ENCODE measurements at places on chromosomes 3 and 15.

- DNase-seq, result no peak
Measured at GRCh38 chr3:141863491-141863890, 13.0 kb upstream of the ATP1B3 start.

DNA sequence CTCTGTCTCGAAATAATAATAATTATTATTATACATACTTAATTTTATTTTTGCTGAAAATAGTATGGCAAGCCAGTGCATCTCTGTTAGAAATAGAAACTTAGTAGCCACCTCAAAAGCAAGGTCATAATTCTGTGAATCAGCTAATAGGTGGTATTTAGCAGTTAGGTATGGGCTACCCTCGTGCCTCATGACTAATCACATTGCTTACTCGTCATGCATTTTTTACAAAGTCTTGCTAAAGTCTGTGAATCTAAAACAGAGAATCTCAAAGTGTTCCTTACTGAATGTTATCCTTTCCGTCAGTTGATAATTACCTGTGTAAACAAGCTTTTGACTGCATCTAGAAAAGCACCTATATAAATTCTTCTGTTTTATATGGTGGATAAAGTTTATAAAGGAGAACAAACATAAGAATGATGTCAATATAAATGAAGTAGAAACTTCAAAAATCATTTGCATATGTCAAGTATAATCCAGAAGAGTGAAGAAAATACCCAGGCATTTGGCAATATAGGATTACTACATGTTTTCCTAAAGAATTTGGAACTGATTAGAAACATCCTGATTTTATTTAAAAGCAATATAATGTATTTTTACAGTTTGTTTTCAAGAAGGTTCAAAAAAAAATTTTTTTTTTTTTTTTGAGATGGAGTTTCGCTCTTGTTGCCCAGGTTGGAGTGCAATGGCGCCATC lies 6.2 kb downstream of the PPARG start:
- no peak for DNase-seq

DNA sequence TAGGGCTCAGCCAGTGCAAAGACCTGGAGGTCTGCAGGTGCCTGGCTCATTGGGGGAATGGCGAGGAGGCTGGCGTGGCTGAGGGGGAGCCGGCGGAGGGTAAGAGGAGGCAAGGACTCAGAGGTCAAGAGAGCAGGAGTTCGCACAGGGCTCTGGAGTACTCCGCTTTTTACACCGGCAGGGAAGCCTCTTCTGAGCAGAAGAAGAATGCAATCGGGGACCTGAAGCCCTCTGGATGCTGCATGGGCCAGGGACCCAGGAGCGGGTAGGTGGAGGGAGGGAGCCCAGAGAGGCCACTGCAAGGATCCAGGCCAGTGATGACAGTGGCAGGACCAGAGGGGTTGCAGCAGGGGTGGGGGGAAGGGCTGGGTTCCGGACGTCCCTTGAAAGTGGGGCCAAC lies 70.4 kb upstream of the TAMM41 start:
- no peak for DNase-seq

DNA sequence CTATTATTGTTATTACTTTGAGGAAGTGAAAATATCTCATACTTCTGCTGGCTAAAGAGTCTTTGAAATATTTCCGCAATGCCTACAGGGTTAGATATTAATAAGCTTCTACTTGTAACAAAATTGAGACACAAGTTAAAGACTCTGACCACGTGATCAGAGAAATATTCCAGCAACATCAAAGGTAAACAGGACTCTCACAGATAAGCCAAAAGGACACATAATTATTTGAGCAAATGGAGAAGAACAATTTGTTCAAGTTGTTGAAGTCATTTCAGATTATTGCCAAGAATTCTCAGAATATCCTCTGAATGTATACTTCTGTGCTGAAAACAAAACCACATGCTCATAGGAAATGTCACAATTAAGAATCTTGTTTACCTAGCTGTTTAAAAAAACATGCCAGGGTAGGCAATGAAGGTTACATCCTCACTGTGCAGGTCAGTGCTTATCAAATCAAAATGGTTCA lies 225.8 kb upstream of the ALCAM start:
- no peak for DNase-seq

DNA sequence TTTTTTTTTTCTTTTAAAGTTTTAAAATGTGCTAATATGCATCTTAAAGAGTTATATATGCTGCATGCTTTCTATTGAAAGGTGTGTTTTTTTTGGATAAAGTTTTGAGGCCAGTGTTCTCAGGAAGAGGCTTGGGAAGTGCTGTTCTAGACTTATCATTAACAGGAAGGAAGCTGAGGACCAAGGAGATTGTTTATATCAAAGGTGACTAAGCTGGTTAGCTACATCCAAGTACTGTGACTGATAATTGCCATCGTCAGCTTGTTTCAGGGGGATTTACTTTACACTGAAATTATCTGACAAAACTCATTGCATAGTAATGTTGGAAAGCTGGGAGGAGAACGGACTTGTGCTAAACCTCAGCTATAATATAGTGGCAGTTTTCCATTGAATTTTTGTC lies 36.3 kb upstream of the UTS2B start:
- no peak for DNase-seq

All from GM19239 (cell line).